Calu3 (cell line): ENCODE measurements at places on chromosomes 4 and X. TPM values are rescaled to one million over a fixed set of nuclear protein-coding genes. Genes with fewer than 3 reads are reported as not detected.

The TCEAL6 gene
- not detected in 2 replicates for total RNA-seq

The FABP2 gene
- total RNA-seq, result not detected in 2 replicates

- DNase-seq, result peak; percentile 54
Observed at GRCh38 chr4:147518846-147519767, 38.2 kb downstream of the EDNRA start.

GRCh38 chrX:55142206-55142918, 53.5 kb downstream of the PAGE2 start:
- DNase-seq, result no peak

GRCh38 chr4:26764231-26764630, 96.4 kb upstream of the STIM2 start:
- DNase-seq, result no peak
